Activated CD8-positive, alpha-beta T cell treated with anti-CD3 and anti-CD28 coated beads for 36 hours (primary cell): ENCODE measurements at places on chromosomes 4 and X.

- no peak overlapping the region for H3K4me3 ChIP-seq
- no peak for DNase-seq
- H3K4me1 ChIP-seq, result peaks cover 5% of the 10 kb centered on the region
- H3K36me3 ChIP-seq, result no peaks in the 10 kb centered on the region
- no peak overlapping the region for H3K27ac ChIP-seq
- peaks cover 41% of the 10 kb centered on the region for H3K27me3 ChIP-seq
Measured at GRCh38 chr4:20255823-20256222, 4.1 kb downstream of the SLIT2 start.

DNA sequence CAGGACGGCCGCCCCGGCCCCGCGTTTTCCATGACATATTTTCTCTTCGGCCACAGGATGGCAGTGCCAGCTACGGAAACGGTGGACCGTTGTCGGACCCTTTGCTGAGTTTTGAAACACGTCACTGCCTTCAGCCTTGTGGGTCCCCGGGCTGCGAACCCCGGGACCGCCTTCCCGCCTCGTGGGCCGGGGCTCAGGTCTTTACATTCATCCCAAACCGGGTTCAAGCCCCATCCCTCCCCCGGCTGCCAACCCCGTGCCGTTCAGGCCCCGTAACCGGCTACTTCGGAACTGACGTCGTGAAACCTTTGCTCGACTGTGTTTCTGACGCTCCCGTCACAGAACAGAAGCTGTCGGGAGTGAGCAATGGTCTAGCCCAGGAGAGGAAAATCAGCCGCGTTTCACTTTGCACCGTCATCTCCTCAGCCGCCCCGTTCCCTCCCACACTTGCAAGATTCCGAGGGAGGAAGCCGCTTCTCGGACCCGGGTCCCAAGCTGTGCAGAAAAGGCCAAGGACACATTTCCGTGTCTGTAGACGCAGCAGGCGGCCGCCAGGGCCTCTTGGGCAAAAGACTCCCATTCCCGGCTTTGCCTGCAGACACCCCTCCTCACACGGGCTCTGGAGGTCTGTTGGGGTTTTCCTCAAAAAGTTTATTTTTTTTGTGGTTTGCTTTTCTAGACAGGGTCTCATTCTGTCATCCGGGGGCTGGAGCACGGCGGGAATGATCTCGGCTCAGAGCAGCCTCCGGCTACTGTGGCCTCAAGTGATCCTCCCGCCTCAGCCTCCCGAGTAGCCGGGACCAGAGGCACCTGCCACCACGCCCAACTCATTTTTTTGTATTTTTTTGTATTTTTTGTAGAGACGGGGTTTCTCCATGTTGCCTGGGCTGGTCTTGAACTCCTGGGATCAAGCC is 41.4 kb upstream of the PPP2R3B start:
- no peaks in the 10 kb centered on the region for H3K36me3 ChIP-seq
- DNase-seq, result peak; percentile 28
- H3K4me1 ChIP-seq, result peaks cover 3% of the 10 kb centered on the region
- H3K27me3 ChIP-seq, result peaks cover 15% of the 10 kb centered on the region

DNA sequence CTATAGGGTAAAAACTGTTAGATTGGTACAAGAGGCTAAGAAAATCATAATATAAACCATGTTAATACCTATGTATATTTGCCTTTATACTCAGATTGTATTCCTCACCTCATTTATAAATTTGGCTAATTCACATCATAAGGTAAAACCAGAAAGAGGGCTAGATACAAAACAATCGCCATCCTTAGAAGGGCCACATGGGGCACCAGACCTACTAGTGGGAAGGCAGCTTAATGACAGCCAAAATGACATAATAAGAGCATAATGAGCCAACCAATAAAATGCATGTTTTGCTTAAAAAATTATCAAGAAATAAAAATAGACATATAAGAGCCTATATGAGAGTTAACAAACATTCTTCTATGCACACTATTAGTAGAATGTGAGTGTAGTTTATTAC is 107.3 kb upstream of the PRDX4 start:
- H3K36me3 ChIP-seq, result no peaks in the 10 kb centered on the region
- H3K27me3 ChIP-seq, result peaks cover 4% of the 10 kb centered on the region
- no peaks in the 10 kb centered on the region for H3K4me1 ChIP-seq
- no peak for DNase-seq
- no peak overlapping the region for H3K27ac ChIP-seq
- H3K4me3 ChIP-seq, result no peak overlapping the region

DNA sequence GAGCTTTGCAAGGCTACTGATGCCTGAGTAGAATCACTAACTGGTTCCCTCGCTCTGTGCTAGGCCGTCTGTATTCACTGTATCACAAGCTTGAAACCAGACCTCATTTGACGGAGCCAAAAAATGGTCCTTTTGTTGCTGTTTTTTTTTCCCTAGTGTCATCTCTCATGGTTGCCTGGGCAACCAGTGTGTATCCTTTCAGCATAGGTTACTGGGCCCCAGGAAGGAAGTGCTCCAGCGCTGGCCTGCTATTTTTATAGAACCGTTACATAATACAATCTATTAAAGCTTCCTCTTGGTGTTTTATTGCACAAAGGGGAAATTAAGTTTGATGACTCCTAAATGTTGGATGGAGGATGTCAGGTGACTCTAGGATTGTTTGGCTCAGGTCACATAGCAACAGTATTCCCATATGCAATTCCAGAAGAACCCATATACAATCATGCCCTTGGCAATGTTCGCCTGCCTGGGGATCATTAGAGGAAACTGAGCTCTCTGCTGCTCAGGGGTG is 220.4 kb downstream of the SPRY1 start:
- peak; percentile 75 for DNase-seq
- no peaks in the 10 kb centered on the region for H3K27me3 ChIP-seq
- H3K36me3 ChIP-seq, result no peaks in the 10 kb centered on the region
- H3K4me1 ChIP-seq, result peaks cover 19% of the 10 kb centered on the region
- no peak overlapping the region for H3K4me3 ChIP-seq

DNA sequence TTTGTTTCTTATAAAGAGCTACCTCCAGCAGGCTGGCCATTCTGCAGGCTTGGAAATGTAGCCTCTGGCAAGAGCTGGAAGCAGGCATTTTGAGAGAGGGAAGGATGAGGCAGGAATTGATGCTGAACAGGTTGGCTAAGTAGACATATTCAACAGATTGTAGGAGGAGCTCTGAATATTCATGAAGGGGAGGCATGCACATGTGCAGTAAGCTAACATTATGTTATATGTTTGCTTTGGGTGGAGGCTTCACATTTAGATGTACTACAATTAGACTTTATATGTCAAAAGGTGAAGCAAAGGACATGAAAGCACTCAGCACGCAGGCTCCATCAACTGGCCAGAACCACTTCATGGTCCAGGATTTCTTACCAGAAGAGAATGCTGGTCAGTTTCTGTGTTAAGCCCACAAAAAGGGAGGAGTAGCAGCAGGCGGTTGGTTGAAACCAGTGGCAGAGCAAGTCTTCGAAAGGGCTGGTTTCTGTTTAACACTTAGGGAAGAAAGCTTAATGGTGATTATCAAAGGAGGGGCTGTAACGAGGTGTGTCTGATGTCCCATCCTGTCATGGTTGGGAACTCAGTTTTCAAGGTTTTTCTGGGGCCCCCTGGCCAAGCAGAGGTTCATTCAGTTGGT is 54.8 kb downstream of the FGFBP1 start:
- H3K36me3 ChIP-seq, result no peaks in the 10 kb centered on the region
- H3K27ac ChIP-seq, result no peak overlapping the region
- peaks cover 2% of the 10 kb centered on the region for H3K27me3 ChIP-seq
- no peak overlapping the region for H3K4me3 ChIP-seq
- no peak for DNase-seq
